ENCODE measurements at places on chromosomes 12 and 14.

GRCh38 chr12:110001596-110001995, 2.4 kb downstream of the ANKRD13A start:
- DNase-seq: no peak

GRCh38 chr12:87953256-87953860, 75.8 kb downstream of the C12orf50 start:
- DNase-seq: no peak

DNA sequence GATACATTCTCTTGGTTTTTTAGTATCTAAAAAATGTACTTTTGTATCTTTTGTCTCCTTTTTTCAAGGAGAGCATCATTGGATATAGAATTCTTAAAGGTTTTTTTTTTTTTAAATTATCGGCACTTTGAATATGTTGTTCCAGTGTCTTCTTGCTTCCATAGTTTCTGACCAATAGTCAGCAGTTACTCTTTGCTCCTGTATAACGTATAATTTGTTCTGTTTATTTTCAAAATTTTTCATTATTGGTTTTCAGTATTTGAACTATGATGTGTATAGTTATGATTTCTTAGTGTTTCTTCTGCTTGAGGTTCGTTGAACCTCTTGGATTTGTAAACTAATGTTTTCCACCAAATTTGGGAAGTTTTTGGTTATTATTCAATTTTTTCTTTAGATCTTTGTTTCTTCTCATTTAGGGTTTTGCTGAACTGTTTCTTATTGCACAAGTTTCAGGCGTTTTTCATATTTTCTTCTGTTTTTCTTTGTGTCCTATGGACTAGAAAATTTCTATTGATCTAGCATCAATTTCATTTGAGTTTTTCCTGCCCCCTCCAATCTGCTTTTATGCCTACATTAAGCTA, 93.9 kb downstream of the PLBD1 start:
- DNase-seq: no peak

DNA sequence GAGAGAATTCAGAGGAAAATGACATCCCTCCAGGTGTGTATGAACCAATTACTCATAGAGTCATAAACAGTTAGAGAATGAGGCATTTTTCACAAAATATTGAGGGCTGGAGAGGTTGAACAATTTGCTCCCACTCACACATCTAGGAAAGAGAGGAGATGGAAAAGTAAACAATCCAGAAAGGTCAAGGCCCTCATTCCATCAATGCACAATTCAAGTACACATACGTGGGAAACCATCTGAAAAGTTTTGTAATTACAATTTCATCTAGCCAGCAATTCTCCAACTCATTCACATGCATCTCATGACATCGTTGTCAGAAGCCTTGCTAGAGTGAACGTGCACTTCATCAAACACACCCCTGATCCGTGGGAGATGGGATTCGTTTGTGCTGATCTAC, 15.7 kb upstream of the BCL2L14 start:
- no peak for DNase-seq

- DNase-seq: no peak
These were observed 44.5 kb upstream of the BCL11B start for GRCh38 chr14:99316281-99317163.

GRCh38 chr14:68671909-68672308, 121.0 kb downstream of the ZFP36L1 start:
- DNase-seq: no peak

DNA sequence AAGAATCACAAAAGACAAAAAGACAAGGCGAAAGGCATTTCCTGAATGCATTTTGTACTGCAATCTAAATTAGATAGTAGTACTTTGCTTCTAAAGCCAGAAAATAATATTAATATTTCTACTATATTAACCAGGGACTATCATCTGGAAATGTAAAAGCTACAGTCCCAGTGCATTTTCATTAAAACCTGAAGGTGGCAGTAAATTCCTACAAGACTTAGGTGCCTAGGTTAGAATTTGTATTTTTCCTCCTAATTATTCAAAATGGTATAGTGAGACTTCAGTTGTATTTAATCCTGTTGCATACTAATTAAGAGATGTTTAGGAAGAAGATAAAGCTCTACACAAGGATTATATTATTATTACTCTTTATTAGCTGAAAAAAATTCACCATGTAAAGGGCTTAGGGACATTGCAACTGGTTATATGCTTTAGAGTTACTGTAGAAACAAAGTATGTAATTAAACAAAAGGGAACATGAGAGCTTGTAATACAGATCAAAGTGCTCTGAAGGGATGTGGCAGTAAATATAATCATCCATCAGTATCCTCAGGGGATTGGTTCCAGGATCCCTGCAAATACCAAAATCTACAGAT, 53.6 kb downstream of the BRMS1L start:
- no peak for DNase-seq

- DNase-seq: no peak
These were observed 106.1 kb upstream of the PLXNC1 start for GRCh38 chr12:94042321-94042720.

GRCh38 chr12:87008785-87009384, 752.7 kb upstream of the MGAT4C start:
- no peak for DNase-seq

DNA sequence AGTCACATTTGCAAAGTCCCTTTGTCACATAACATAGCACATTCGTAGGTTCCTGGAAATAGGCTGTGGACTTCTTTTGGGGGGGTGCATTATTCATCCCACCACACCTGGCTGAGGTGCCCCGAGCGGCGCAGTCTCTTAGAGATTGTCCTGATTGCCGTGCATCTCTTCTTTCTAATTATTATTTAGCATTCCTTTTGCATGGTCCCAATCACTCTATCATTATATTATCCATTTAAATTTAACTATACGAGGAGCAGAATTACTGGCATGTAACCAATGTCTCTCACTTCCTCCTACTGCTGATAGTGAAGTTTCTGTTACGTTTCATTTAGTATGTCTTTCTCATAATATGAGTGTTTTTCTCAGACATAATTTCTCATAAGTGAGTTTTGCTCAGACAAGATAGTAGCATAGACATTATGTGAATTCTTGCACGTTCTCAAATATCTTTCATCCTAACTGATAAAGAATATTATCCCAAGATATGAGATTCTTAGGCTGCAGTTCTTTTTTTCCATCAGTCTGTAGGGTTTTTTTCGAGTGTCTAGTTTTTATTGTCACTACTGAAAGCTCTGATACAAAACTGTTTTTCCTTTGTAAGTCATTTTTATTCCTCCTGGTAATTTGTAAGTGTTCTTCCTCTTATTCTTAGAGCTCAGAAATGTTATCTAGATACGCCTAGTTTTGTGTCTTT, 444.3 kb downstream of the NELL2 start:
- no peak for DNase-seq

GRCh38 chr14:76810953-76811400, 1.7 kb downstream of the ANGEL1 start:
- no peak for DNase-seq

DNA sequence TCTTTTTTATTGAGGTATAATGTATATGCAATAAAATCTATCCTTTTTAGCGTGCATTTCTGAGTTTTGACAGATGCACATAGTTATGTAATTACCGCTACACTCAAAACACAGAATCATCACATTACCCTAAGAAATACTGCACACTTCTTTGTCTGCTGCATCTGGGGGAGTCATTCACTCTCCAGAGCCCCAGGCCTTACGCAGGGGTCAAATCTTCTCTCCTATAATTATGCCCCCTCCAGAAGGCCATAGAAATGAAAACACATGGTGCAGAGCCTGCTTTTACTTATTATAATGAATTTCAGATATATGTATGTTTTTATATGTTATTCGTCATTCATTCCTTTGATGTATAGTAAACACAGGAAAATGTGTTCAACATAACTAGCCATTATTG, 296.5 kb upstream of the TMEM132C start:
- no peak for DNase-seq

- no peak for DNase-seq
These were observed 20.2 kb downstream of the PCBP2 start for GRCh38 chr12:53472056-53472582.

GRCh38 chr14:82562881-82563280, 1029.2 kb upstream of the SEL1L start:
- no peak for DNase-seq

GRCh38 chr14:68409387-68409786, 383.5 kb downstream of the ZFP36L1 start:
- DNase-seq: no peak

DNA sequence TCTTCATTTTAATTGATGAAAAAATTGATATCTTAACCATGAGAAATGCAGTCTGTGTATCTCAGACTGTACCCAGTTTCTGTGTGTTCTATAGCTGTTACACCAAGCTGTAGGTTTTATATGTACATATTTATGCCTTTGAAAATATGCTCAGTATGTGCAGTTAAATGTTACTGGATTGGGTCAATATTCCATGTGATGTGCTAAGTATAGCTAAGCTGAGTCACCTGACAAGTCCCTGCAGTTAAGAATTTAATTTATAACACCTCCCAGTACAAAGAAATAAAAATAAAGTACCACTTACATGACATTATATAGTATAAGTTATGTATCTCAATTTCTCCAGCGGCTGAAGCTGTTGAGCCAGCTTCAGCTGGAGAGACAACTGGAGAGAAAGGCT, 984.0 kb downstream of the GALC start:
- no peak for DNase-seq

- no peak for DNase-seq
These were observed 111.0 kb downstream of the MNAT1 start for GRCh38 chr14:60845523-60845922.

DNA sequence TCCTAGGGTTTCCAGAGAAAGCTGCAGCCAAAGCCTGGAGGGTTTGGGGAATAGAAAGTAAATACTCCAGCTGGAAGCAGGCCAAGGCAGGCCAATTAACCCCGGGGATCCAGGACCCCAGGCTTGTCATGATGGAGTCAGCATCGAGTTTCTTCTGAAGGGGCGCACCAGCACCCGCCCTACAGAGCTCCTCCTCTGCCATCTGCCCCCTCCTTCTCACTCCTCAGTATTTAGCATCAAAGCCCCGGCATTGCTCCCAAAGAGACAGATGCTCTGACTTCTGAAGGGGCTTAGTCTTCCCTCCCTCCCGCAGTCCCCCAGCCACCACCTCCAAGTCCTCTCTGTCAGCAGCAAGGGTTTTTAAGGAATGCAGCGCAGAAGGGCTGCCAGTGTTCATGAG, 285.1 kb upstream of the NOS1 start:
- no peak for DNase-seq

- no peak for DNase-seq
These were observed 804 bp downstream of the USP15 start for GRCh38 chr12:62260733-62261683.

DNA sequence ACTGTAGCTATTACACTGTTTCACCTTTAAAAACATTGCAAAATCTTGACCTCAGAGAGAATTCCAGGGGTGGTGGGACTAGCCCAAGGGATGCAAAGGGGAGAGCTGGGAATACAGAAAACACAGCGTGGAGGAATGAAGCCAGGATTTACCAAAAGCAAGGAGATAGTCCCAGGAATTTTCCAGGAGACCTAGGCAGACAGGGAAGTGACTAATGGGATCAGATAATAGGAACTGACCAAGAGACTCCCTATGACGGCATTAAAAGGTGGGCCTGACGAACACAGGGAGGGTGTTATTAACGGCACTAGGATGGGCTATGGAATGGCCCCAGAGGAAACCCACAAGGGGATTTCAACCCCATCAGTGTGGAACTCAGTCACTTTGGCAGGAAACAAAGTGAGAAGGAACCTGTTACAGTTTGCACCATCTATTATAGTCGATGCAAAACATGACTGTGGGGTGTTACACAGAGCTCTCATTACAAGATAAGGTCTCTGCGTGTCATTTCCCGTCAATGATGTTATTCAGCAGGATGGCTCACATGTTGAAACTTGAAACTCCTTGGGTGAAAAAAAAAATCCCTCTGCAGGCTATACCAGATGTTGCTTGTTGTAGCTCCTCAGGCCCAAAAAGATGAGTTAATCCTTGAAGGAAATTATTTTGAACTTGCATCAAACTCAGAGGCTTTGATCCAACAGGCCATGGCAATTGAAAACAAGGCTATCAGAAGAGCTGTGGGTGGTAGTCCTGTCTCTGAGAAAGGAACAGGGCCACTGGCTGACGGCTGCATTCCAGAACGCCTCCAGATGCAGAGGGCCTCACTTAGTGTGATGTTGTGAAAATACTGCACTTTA, 58.7 kb downstream of the DRAM1 start:
- DNase-seq: no peak

DNA sequence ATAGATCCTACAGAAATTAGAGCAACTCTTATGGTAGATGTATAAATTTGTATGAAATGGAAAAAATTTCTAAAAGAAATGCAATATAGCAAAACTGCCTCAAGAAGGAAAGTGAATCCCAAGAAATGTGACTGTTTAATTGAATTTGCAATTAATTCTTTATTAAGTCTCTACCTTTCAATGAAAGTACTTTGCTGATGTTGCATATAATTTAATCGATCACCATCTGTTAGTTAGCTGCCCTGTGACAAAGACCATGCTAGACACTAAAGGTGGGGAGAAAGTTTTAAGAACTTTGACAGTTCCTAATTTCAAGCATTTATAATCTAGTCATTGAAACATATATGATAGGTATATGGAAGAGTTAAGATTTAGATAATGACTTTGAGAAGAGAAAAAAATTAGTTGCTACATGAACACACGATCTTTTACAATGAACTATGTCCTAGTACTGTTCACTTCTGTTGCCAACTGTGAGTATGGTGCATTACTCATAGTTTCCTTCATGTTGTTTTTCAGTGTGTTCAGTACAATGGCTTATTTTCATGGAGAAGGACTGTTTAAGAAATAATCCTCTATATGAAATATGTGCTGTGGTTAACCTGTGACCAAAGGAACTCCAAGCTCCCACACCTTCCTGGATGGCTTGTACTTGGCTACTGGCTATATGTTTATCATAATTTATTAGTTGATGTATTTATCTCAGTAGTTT, 128.4 kb downstream of the METTL25 start:
- DNase-seq: no peak

DNA sequence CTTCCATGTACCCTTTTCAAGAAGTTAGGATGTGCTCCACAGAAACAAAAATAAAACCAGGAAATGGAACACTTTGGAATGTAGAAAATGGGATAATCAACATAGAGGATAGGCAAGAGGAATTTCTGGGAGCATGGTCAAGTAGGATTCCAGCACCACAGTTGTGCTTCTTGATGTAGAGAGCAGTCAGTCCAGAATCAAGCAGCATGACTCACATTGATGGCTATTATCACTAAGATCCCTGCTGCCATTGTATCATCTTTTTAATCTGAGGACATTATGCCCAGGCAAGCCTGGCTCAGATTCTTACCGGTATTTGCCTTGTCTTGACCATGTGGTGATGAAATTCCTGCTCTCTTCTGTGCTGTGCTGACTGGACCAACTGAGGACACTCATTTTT, 5.7 kb downstream of the ETFRF1 start:
- no peak for DNase-seq

Data from stimulated activated CD4-positive, alpha-beta T cell treated with anti-CD3 and anti-CD28 coated beads, TNF-alpha, amount 100 ng/mL, for 1 hour (primary cell).